Immature natural killer cell (primary cell): ENCODE measurements at places on chromosomes 16 and 17.

DNA sequence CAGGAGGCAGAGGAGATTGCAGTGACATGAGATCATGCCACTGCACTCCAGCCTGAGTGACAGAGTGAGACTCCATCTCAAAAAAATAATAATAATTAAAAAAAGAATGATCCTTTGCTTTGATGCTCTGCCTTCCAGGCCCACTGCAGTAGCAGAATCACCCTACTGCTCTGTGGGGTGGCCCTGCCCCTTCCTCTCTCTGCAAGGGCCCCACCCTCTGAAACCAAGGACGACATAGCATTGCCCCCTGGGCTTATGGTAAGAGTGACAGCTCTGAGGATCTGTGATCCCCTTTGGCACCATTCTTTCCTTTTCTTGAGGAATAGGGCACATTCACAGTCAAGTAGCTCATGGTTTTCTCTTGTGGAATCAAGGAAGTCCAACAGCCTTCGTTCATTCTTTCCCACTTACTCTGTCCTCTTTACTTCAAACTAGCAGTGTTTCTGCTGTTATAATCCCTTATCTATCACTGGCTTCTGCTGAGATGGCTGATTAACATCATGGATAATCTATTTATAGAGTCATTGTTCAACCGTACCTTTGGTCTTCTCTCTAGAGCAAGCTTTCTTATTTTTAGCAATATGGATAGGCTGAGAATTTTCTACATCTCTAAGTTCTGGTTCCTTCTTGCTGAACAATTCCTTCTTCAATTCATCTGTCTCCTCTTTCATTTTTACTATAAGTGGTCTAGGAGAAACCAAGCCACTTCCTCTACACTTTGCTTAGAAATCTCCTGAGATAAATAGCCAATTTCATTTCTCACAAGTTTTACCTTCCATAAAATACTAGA is 14.1 kb downstream of the RAD51C start:
- DNase-seq, result no peak

- DNase-seq, result peak; percentile 92
Observed at GRCh38 chr16:85055493-85056210, 28.1 kb downstream of the KIAA0513 start.

DNA sequence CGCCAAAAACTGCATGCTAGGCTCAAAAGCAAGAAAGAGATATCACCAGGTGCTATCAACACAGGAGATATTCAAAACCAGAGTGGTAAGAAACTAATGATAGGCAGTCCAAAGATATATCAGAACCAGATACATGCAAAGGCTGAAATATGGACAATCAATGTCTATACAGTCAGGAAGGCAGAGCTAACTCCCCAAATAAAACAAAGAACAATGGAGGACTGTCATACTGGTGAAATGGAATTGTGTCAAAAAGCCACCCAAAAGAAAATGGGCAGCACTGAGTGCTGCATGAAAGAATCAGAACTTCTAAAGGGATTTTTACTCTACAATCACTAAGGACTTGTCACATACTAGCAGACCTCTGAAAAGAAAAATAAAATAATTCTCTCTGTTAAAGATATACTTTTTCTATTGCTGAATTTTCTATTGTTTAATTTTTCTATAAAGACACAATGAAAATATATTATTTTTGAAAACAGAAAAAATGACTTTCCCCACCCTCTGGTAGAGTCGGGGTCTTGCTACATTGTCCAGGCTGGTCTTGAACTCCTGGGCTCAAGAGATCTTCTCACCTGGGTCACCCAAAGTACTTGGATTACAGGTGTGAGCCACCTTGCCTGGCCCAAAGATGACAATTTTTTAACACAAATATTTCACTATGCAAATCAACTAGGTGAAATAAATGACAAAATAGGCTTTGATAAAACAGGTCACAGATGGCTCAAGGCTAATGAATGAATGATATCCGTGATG is 98.2 kb downstream of the USP32 start:
- no peak for DNase-seq

- DNase-seq, result no peak
Observed at GRCh38 chr16:19294156-19294649, 8.7 kb downstream of the CLEC19A start.

DNA sequence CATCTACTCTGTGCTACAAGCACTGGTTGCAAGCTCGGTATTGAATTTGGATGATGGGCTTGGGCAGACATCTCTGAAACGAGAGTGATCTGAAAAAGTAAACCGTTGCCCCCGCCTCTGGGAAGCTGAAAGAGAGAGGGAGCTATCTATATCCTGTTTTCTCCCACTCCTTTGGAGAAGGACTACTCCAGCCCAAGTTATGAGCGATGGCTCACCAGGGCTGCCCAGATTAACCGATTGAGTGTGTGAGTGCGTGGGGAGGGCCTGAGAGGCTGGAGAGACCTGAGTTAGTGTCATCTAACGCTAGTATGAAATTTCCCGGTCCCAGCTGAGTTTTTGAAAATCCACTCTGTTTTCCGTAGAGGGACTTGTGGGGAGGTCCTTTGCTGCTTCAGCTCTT is 11.5 kb downstream of the MGAT5B start:
- DNase-seq, result no peak

GRCh38 chr17:29005936-29006511 is at the start of gene SEZ6:
TSS of gene SEZ6 (minus strand) at chr17:29006033. CDS start at chr17:29005869, 164 bp downstream.
- DNase-seq, result peak; percentile 57

- no peak for DNase-seq
Observed at GRCh38 chr17:78307887-78308638, 51.8 kb downstream of the SOCS3 start.

DNA sequence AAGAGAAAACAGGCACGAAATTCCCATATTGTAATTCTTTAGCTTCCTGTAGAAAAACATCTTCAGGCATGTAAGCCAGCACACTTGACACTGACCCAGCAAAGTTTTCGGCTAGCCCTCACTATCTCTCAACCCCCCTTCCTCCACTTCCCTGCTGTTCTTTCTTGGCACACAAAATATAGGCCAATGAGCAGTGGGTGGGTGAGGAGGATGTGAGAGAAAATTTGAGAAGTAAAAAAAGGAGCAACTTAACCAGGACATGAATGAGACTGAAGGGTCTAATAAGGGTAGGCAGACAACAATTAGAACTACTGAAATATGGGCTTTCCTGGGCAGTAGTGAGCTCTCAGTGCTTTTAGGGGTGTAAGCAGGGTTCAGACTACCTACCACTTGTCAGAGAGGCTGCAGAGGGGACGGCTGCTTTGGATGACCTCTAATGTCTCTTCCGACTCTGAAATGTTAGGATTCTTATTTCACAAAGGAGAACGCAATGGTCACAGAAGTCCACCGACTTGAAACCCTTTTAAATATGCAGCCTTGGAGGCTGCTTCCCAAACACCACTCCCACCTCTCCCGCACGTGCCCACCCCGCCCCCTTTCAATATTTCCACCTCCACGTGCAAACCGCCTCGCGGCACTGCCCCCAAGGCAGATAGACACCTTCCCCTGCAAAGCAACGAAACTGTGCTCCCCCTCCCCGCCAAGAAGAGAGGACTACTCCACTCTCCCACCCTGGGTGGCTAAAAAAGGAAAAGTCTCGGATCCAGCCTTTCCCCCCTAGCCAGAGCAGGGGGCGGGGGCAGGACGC is 889 bp downstream of the MBTD1 start:
- no peak for DNase-seq

DNA sequence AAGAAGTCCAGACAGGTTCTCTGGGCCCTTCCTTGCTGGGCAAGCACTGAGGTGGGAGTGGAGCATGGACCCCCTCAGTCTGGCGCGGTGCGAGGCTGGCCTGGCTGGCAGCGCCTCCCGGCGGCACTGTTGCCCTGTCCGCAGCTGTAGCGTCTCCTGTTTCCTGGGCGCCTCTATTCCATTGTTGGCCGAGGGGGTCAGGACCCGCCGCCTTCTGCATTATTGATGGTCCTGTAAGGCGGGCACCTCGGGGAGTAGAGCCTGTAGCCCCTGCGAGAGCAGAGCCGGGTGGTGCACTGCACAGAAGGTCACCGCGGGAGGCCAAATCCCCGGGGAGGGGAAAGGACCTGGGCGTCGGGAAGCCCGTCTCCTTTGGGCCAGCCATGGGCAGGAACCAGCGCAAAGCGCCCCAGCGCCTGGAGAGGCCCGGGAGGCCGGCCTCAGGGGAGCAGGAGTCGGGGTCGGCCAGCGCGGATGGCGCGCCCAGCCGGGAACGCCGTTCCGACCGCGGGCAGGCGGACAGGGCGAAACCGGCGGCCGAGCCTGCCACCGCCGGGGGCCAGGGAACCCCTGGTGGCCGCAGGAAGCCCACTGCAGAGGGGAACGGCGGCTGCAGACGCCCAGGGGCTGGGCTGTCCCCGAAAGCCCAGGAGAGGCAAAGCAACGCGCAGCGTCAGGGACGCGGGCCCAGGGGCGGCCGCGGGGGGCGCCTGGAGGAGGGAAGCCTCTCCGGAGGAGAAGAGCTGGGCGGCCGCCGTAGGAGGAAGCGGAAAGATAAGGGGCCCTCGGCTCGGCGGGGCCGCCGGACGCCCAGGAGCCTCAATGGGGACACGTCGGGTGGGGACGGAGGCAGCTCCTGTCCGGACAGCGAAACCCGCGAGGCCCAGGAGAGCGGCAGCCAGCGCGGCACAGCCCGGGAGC is at the start of gene MYO15B:
MYO15B (plus strand) TSS at position 126 of the 921 bp plus-strand sequence; CDS start at position 384, 258 bp downstream.
- peak; percentile 67 for DNase-seq

GRCh38 chr17:39400547-39401411 is 647 bp downstream of the FBXL20 start:
- DNase-seq, result no peak

DNA sequence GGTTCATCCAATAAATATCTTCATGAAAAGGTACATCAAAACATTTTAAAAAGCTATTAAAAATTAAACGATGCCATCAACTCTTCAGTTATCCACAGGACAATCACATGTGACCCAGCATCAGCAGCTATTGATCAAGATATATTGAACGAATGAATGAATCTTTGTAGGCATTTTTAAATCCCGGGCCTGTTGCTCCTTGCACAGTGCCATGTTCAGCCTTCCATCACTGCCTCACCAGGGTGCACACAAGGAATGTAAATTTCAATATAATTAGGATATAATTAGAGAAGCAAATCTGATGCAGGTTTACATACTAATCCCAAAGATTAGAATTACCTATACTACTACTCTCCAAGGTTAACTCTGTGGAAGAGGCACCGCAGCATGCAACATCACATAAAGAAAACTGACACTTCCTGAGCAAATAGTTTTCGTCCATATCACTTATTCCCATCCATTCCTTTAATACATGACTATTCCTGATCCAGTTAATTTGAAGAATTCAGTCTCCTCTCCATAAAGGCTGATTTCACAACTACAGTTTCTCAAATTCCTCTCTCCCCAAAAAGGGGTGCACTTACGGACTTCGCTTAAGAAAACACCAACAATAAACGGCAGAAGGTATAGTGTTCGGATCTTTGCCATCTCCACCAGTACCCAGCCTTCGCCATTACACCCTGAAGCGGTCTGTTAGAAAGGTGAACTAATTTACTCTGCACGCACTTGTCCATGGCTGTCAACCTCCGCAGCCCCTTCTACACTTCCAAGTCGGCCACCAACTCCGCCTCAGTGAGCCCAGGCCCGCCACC is 938 bp downstream of the NCOR1 start:
- no peak for DNase-seq

DNA sequence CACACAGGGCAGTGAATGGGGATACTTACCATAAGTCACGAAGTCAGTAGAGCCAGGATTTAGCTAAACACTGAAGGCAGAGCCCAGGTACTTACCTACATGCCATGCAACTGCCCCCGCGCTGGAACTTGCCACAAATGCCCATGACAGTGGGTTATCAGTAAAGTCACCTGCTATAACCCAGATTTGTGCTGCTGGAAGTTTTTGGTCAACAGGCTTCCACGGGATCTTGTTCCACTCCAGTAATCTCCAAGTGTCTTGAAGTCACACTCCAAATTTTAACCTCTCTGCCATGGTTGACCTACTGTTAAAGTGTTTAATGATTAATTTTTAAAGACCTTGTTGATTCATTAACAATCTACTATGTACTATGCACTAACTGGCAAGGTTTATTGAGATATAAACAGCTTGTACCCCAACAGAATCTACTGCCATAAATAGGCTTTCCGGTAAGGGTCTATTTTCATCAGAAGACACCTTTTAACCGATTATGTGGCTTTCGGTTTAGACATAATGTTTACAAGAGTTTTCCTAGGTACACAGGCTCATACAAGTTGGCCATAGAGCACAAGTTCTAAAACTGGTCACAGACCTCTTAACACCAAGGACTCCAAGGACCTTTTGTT is 6.3 kb upstream of the SLC5A11 start:
- no peak for DNase-seq
